AG10803 (cell line): ENCODE measurements at places on chromosomes 7 and 10.

DNA sequence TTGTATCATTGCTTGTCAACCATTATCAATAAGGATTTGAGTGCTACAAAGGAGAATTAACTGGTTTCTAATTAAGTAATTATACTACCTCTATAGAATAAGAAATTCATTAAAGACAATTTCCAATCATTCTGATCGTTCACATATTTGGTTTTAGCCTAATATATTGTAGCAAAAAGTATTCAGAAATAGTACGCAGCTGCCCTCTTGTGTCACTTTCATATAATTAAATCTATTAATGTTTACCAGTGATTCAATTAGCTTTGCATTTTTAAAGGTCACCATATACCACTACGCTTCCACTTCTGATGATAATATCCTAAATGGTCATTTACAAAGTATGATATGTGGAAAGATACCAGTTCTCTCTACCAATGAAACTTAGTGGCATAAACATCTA, 128.3 kb downstream of the NEBL start:
- DNase-seq: peak; percentile 6

DNA sequence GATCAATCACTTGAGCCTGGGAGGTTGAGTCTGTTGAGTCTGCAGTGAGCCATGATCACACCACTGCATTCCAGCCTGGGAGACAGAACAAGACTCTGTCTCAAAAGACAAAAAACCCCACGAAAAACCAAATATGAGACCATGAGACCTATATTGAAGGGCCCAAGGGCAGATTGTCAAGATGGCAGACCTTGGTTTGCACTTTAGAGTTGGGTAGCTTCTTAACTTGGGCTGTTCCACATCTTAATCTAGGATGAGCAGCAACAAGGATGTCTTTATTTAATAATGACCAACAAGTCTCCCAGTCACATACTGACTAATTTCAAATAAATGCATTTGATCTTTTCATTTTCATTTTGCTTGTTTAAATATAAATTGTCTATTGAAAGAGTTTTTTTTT, 43.8 kb downstream of the KAT6B start:
- DNase-seq: no peak

- DNase-seq: no peak
Measured at GRCh38 chr10:79051766-79052165, 17.0 kb upstream of the ZMIZ1 start.

DNA sequence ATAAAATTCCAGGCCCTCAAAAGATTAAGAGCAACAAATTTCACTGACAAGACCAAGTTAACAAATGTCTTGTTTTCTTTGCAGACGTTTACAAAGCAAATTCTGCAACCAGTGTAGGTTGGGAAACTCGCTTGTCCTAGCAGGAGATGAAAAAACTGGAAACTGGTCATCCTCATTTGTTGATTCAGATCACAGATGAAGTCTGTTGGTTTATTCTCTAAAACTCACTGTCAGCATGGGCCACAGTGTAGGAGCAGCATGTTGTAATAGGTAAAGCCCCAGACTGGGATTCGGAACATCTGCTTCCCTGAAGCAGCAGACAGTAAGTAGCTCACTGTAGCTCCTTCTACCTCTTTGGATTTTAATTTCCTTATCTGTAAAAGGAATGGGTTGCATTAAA, 31.5 kb downstream of the PANK1 start:
- no peak for DNase-seq

DNA sequence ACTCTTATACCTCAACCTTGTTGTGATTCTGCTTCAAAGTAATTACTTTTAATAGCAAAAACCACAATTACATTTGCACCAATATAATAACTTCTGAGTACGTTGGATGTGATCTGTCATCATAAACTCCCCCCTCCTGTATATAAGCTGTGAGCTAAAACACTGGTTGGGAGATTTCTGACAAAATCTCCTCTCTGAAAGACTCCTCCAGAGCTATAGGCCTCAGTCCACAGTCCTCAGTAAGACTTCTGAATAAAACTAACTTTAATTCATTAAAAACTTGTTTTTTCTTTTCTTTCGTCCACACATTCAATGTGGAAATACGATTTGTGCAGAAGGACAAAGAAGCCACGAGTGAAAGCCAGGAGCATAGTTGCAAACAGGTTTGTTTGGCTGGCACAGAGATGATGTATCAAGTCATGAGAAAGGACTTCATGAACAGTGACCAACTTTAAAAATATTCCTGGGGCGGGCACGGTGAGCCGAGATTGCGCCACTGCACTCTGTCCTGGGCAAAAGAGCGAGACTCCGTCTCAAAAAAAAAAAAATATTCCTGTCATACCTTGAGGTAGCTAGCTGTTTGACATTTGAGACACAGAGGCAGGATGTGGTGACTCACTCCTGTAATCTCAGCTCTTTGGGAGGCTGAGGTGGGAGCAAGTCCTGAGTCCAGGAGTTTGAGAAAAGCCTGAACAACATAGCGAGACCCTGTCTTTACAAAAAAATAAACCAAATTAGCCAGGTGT, 91.1 kb upstream of the ARHGAP21 start:
- peak; percentile 50 for DNase-seq

DNA sequence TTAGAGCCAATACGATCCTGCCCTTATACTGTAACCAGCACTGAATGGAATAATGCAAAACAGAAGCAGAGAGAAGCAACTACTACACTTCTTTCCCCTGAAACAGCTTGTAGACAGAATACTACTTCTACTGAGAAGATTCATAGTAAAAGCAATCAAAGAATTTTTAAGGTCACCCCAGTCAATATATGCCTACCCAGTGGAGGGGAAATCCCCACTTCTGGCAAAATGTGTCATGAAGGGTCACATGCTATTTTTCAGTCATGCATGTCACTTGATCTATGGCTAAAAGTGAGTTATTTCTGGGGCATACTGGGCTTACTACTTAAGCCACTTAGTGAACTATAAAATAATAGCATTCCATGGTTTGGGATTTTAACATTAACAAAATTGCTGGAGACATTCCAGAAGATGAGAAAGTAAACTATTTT, 25.6 kb downstream of the IRF5 start:
- no peak for DNase-seq

GRCh38 chr7:139718859-139719258, 58.9 kb downstream of the HIPK2 start:
- DNase-seq: no peak

DNA sequence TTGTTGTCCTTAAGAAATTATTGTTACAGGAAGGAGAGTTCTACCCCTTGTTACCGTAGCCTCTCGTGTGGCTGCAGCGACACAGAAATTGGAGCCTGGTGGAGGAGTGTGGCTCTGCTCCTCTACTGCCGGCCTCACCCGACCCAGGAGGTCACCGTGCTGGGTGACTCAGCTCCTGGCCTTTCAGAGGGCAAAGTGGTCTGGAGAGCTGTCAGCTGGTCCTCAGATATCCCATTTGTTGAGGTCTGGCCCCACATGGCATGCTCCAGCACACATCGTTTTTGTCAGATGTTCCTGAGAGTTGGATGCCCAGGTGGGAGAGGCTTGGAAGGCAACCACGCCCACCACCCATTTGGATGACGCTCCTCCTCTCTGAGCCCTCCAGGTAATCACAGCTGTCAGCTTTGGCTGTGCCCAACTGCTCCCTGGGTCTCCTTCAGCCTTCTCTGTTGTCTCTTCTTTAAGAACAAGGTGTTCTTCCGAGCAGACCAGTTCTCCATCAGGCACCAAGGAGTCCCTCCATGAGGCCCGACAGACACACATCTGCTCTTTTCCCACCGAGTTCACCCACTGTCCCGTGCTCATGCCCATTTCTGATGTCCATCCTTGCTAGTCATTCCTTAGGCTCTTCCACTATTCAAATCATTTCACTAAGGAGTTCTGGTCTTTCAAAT, 80.3 kb downstream of the RAMP3 start:
- no peak for DNase-seq

DNA sequence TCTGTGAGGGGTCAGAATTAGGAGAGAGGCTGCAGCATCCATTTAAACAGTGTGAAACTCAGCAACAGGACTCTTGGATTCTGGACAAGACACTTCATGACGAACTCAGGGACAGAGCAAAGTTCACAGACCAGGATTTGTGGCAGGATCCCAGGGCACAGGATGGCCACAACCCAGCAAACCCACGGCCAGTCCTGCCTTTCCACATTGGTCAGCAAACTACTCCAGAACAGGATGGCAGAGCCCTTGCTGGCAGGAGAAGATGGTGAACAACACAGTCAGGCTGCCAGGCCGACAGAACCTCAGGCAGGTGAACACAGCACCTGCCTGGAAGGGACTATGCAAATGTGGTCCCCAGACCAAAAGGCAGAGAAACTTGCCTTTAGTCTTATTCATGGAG, 34.4 kb downstream of the VSTM4 start:
- no peak for DNase-seq

GRCh38 chr10:6232225-6232807, 29.6 kb downstream of the PFKFB3 start:
- no peak for DNase-seq
